ENCODE measurements at places on chromosomes 7 and 10.

GRCh38 chr7:57216340-57216739 lies 84.1 kb upstream of the ZNF479 start:
- no peak for DNase-seq

GRCh38 chr7:13279854-13280435 lies 592.5 kb downstream of the ARL4A start:
- no peak for DNase-seq

DNA sequence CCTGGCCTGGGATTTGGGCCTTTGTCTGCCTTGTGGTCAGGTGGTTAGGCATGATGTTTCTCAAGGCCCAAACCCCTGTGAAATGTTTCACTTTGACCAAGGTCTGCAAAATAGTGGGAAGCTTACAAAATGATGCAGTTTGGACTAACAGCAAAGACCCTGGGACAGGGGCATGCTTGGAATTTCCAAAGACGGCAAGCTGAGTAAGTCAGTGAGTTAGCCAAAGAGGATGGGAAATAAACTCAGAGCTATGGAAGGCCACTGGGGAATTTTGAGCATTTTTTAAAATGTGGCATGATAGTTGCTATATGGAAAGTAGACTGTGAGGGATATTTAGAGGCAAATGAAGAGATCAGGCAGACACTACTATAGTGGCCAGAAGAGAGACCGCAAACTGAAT lies 31.6 kb upstream of the PPP1R3C start:
- DNase-seq, result no peak

- DNase-seq, result no peak
These were observed 35.0 kb upstream of the DGKB start for GRCh38 chr7:14937581-14937980.

- DNase-seq, result no peak
These were observed 370 bp downstream of the TMEM60 start for GRCh38 chr7:77797734-77798393.

DNA sequence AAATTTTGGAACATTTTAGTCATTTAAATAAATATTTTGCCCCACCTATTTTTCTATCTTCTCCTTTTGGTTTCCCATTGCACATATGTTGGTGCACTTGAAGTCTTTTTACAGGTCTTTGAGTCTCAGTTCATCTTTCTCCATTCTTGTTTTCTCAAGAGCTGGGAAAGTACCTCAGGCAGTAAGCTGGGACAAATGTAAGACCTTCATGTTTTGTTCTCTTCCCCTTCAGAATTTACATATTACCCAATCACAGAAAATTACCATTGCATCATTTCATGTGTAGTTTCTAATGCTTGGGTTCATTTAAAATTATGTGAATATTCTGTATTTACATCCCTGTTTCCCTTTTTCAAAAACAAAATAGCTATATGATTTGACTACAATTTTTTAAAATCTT lies 1150.0 kb upstream of the POT1 start:
- no peak for DNase-seq

GRCh38 chr10:124648738-124649137 lies 95.4 kb downstream of the FAM53B start:
- DNase-seq, result peak; percentile 84

GRCh38 chr7:107100824-107101223 lies 56.3 kb downstream of the PRKAR2B start:
- no peak for DNase-seq

DNA sequence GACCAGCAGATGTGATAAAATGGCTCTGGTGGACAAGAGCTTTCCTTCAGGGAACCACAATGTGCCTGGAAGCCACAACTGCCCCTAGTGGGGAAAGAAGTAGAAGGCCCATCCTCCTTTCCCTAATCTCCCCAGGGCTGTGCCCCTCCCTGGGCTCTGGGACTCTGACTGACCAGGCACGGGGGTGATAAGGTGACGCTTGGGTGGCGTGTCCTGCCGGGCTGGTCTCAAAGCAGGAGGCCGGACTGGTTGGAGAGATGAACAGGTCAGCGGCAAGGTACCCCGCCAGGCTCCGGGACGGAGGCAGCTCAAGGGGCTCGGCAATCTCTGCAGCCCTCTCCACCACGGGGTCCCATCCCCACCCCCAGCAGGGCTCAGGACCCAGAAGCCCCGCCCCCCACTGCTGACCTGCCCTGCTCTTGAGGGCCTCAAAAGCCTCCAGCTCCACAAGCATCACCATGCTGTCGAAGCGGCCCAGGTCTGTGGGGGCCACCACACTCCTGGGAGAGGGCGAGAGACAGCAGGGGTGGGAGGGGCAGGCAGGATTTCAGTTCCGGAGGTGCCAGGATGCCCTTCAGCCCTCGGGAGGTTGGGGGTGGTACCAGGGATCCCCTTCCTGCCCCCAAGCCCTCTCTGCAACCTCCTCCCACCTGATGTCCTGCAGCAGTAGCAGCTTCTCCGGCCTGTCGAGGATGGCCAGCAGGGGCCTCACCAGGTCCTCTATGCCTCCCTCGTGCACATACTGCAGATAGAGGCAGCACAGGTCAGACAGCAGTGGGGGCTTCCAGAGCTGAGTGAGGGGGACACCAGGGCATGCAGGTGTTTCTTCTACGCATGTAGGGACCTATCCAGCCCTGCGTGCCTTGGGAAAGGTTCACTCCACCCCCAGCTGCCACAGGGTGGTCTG lies 12.2 kb downstream of the LZTS2 start:
- no peak for DNase-seq

GRCh38 chr10:33122014-33122809 lies 164.2 kb upstream of the ITGB1 start:
- peak; percentile 79 for DNase-seq

- peak; percentile 24 for DNase-seq
These were observed 186.2 kb downstream of the ELFN1 start for GRCh38 chr7:1856161-1856887.

GRCh38 chr7:5580714-5581395 lies 157.2 kb upstream of the TNRC18 start:
- DNase-seq, result peak; percentile 87

DNA sequence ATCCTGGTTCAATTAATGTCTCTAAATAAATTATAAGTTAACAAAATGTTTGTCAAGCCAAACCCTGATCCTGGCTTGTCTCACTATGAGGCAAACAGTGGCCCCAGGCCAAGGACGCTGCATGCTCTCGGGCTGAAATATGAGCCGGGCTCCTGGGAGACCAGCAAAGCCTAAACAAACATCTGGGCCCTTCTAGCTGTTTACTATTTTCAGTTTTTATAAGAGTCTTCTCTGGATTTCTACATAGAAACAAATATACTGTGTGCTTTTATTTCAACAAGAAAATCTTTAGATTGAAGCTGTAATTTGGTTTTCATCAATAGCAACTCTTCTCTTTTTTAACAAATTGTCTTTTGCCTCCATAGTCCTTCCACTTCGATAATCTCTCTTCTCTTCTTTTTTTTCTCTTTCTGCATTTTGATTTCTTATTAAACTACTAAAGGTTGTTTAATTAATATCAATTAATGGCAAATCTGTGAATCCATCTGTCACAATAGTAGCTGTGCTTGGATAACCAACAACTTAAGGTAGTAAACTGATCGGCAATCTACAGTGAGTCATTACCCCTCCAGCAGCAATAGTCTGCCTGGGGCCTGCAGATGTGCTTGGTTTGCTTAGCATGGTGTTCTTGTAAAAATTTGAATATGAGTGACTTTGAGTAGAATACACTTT lies 83.3 kb upstream of the DNAJC1 start:
- peak; percentile 84 for DNase-seq

DNA sequence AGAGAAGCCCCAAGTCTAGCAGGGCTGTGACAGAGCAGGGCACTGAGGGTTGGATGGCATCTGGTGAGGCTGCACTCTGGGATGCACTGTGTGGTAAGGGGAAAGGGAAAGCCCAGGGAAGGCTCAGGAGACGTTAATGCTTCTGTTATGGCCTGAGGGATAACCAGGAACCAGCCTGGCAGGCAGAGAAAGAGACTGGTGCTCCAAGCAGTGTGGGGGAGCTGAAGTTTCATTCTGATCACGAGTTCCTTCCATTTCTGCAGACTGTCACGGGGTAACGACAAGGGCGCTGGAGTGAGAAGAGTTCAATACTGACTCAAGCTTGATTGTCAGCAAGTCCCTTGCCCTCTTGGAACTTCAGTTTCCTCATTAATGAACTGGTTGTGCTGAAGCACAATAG lies 730.9 kb downstream of the GRID1 start:
- no peak for DNase-seq

- peak; percentile 30 for DNase-seq
These were observed 91.8 kb downstream of the CHST15 start for GRCh38 chr10:124001391-124002148.

- no peak for DNase-seq
These were observed 255.3 kb downstream of the ELFN1 start for GRCh38 chr7:1925349-1925748.

DNA sequence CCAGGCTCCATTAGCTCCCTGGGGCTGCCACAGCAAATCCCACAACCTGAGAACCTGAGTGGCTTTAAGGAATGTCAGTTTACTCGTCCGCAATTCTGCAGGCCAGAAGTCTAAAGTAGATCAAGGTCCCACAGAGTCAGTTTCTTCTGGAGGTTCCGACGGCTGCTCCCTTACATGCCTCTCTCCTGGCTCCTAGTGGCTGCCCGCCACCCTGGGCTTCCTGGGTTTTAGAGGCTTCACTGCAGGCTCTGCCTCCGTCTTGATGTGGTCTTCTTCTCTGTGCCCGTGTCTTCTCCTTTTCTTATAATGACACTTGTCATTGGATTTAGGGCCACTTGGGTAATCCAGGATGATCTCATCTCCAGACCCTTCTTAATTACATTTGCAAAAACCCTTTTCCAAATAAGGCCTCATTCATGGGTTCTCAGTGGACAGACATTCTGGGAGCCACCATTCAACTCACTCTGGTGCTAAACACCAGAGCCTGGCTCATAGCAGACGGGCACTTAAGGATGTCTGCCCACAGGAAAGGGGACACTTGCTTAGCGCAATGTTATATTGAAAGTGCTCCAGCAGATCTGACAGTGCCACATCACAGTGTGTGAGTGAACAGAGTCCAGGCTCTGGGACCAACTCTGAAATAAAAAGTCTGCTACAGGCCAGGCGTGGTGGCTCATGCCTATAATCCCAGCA lies 77.6 kb downstream of the VWC2 start:
- no peak for DNase-seq

GRCh38 chr7:42831006-42831717 lies 80.7 kb downstream of the C7orf25 start:
- peak; percentile 65 for DNase-seq

DNA sequence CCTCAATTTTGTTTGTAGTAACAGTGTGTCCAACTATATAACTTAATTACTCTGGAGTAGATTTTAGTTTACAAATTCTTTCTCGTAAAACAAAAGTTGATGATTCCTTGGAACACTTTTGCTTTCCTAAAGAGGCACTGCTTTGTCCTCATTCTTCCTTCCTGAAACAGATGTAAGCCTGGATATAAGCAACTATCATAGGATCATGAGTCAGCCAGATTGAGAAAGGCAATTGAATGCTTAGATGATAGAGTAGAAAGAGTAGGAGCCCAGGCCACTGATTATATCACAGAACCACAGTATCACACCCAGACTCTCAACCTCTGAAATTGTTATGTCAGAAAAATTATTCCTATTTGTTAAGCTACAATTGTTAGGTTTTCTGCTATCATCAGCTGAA lies 69.9 kb downstream of the TMEM106B start:
- no peak for DNase-seq

Data from left hindlimb (tissue), 1 donor.